ENCODE measurements at places on chromosomes 6 and 20.

GRCh38 chr20:25424536-25424935 is 17.1 kb downstream of the GINS1 start:
- DNase-seq, result no peak

DNA sequence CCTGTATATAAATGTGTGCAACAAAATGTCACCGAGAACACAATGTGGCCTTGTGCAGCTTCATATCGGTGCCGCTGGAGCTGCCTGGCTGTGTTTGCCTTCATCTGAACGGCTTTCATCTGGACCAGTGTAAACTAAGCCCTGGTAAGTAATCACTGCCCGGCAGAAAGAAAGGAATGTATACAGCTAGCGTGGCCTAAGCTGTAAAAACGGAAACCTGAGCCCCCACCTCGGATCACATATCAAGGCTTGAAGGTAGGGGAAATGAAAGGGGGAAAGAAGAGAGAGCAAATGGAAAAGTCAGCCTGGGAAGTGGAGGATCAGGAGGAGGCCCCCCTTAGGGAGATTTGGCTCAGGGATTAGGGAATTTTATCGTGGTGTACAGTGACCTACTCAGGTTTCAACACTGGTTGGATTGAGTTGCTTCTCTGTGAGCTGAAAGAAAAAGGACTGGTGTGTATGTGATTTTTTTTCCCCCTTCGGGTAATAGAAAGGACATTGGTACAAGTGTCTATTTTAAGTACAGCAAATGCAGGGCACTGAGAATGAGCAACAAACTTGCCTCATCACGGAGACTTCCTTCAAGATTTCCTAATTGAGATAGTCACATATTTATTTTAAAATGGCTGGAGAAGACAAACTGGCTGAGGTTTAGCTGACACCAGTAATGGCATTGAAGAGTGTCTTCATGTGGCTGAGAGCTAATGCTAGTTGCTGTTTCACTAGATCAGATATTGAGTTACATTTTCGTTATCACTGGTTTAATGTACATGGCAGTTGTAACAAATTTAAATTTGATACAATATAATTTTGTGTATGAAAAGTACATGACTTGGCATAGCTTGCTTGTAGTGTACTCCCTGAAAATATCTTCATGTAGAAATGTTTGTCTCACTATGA is 3.5 kb downstream of the SOBP start:
- no peak for DNase-seq

GRCh38 chr6:98532004-98532403 is 302.4 kb upstream of the POU3F2 start:
- no peak for DNase-seq

- peak; percentile 14 for DNase-seq
Measured at GRCh38 chr20:34736106-34736735, 32.1 kb downstream of the TP53INP2 start.

- no peak for DNase-seq
Measured at GRCh38 chr20:35511814-35512420, 17.5 kb downstream of the C20orf173 start.

DNA sequence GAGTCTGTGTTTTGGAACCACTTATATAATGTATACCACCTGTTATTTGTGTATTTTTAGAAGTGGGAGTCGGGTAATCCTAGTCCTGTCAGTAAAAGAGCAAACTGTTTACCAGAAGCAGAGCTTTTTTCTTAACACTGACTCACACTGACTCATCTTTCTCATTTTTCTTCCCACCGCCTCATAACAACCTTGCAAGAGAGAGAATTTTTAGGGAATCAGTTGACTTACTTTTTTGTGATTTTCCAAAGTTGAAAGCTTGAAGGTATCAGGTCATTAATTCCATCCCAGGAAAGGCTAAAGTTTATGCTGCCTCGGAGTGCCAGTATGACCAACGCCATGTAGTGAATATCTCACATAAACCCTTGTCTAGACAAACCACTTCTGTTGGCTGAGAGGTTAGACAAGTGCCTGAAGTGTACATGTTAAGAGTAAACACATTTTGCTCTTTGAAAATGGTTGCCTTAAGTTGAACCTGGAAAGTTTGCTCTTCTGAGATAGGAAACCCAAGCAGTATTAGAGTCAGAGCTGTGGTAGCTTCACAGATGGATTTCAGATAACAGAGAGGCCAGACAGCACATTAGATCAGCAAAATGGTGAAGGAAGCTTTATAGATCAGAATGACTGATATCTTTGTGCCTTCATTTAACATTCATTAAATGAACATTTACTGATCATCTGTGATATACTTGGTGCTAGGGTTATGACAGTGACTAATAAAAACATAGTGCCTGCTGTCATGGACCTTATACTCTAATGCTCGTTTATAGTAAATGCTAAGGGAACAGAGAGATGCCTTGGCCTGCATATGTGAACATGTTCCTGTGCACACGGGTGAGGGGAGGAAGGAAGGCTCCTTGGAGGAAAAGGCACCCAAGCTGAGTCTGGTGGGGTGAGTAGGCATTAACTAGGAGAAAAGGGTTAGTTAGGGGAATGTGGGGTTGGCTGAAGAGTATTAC is 29.1 kb upstream of the PKIG start:
- DNase-seq, result no peak

DNA sequence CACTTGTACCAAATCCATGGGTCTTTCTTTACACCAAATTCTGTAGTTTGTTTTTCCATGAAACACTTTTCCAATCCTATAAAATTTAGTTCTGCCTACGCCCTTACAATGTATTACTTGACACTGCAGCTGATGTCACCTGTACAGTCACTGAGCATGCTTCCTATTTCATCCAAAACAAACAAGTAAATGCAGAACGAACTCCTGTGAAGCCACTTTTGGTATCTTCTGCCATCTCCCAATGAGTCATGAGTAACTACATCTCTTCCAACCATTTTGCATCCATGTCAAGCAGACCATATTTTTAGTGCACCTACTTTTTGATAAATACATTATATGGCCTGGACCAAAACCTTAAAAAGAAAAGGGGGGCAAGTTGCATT is 42.4 kb downstream of the HDDC2 start:
- no peak for DNase-seq

- DNase-seq, result no peak
Measured at GRCh38 chr6:30782425-30783014, 38.2 kb upstream of the IER3 start.

DNA sequence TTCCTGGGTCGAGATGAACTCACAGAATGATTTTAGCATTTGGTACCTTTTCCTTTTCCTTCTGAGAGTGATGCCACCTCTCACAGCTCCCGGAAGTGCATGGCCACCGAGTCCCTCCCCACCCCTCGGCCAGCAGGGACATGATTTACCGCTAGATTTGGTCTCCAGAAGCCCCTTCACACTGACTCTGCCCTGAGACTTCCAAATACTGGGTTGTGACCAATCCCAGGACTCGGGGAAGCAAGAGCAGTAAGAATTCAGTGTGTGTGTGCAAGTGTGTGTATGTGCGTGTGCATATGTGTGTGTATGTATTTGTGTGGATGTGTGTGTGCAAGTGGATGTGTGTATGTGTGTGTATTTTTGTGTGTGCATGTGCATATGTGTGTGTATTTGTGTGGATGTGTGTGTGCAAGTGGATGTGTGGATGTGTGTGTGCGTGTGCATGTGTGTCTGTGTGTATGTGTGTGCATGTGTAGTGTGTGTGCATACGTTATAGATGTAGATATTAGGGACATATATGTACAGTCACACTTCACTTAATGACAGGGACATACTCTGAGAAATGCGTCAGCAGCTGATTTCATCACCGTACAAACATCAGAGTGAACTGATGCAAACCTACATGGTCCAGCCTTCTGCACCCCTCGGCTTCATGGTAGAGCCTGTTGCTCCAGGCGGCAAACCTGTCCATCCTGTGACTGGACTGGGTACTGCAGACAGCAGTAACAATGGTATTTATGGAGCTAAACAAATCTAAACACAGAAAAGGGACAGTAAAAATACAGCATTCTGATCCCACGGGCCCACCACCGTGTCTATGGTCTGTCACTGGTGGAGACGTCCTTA is 374.5 kb downstream of the TAF4 start:
- DNase-seq, result no peak

- DNase-seq, result no peak
Measured at GRCh38 chr6:11436508-11437096, 100.9 kb upstream of the TMEM170B start.

Data from cerebellar nuclear complex (tissue), 1 donor.